ENCODE measurements at places on chromosomes 16 and 17. TPM values are rescaled to one million over a fixed set of nuclear protein-coding genes. Genes with fewer than 3 reads are reported as not detected.

The AHSP gene
- not detected for total RNA-seq

The ITGAL gene
- 19.6 TPM for total RNA-seq

The ASPA gene
- total RNA-seq: 5.1 TPM

The SLC38A8 gene
- not detected for total RNA-seq

The MILR1 gene
- 17.8 TPM for total RNA-seq

The CENPX gene
- 36.9 TPM for total RNA-seq

- H3K4me1 ChIP-seq: no peaks in the 10 kb centered on the region
- H3K36me3 ChIP-seq: no peaks in the 10 kb centered on the region
- no peak overlapping the region for H3K4me3 ChIP-seq
- DNase-seq: no peak
- H3K27ac ChIP-seq: no peak overlapping the region
These were observed 22.0 kb downstream of the C16orf87 start for GRCh38 chr16:46808997-46809396.

GRCh38 chr16:27772093-27772825, 222.3 kb downstream of the KATNIP start:
- no peaks in the 10 kb centered on the region for H3K4me1 ChIP-seq
- no peak for DNase-seq
- H3K4me3 ChIP-seq: no peak overlapping the region
- no peak overlapping the region for H3K27ac ChIP-seq
- no peaks in the 10 kb centered on the region for H3K27me3 ChIP-seq

GRCh38 chr16:19874026-19874425, 10.6 kb downstream of the GPRC5B start:
- no peak for DNase-seq
- no peak overlapping the region for H3K4me3 ChIP-seq
- H3K4me1 ChIP-seq: no peaks in the 10 kb centered on the region
- no peak overlapping the region for H3K27ac ChIP-seq
- H3K27me3 ChIP-seq: no peaks in the 10 kb centered on the region

DNA sequence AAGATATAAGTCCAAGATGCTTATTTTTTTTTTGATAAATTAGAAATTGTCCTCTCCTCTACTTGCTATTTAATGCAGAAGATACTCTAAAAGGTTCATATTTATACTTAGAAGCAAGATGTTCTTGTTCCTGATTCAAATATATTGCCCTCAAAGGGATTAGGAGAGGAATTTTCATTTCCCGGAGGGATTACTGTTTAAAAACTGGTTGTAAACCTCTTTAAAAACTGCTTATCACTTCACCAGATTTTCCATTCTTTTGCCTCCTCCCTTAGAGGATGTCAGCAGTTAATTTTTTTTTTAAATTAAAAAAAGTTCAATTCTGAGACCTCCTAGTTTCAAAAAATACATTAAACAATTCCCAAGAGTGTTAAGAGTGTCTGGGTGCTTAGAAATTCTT, 2.8 kb downstream of the TENT4B start:
- peak overlapping the region; percentile 87 for H3K4me3 ChIP-seq
- no peak for DNase-seq
- H3K27me3 ChIP-seq: no peaks in the 10 kb centered on the region
- H3K27ac ChIP-seq: no peak overlapping the region
- peaks cover 15% of the 10 kb centered on the region for H3K4me1 ChIP-seq

GRCh38 chr17:79742951-79743476, 12.3 kb downstream of the ENPP7 start:
- H3K4me1 ChIP-seq: no peaks in the 10 kb centered on the region
- H3K27ac ChIP-seq: no peak overlapping the region
- H3K4me3 ChIP-seq: no peak overlapping the region
- H3K27me3 ChIP-seq: peaks cover 3% of the 10 kb centered on the region

DNA sequence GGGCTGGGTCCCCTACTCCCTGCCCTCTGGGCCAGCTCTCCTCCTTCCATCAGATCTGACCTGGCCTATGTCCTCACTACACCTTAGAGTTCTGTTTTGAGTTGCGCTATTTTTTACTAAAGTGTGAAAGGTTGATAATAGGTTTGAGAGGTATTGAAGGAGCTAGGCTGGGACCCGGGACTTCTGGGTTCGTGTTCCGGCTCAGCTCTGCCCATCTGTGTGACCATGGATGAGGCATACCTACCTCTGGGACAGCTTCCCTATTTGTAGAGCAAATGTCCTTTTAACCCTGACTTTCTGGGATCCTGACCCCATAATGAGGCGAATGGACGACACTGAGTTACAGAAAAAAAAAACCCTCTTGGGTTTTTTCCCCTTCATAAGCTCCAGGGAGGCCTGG, 36.0 kb downstream of the IL21R start:
- no peak for DNase-seq
- no peaks in the 10 kb centered on the region for H3K36me3 ChIP-seq
- H3K4me1 ChIP-seq: no peaks in the 10 kb centered on the region
- no peak overlapping the region for H3K27ac ChIP-seq

DNA sequence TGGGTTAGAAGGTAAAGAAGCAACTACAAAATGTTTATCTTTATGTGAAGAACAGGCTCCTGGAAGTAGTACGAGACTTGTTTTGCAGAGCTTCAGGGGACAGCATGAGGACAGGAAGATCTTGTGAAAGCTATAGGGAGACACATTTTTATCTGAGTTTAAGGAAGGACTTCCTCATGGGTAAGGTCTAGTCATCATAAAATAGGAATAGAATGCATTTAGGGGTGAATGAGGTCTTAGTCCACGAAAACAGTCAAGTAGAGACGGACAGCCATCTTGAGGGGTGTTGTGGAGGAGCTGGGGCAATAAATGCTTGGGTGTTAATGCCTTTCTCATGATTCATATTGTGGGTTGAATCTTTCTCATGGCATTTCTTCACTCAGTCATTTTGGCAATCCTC, 24.3 kb downstream of the KCNJ16 start:
- H3K4me1 ChIP-seq: peaks cover 4% of the 10 kb centered on the region
- no peak for DNase-seq
- no peak overlapping the region for H3K27ac ChIP-seq

GRCh38 chr16:2511128-2511800, 2.5 kb upstream of the ATP6V0C start:
- H3K27ac ChIP-seq: peak overlapping the region; percentile 81
- H3K36me3 ChIP-seq: peaks cover 3% of the 10 kb centered on the region
- H3K4me1 ChIP-seq: peaks cover 32% of the 10 kb centered on the region
- no peak overlapping the region for H3K4me3 ChIP-seq
- peak; percentile 80 for DNase-seq
- H3K27me3 ChIP-seq: no peaks in the 10 kb centered on the region

DNA sequence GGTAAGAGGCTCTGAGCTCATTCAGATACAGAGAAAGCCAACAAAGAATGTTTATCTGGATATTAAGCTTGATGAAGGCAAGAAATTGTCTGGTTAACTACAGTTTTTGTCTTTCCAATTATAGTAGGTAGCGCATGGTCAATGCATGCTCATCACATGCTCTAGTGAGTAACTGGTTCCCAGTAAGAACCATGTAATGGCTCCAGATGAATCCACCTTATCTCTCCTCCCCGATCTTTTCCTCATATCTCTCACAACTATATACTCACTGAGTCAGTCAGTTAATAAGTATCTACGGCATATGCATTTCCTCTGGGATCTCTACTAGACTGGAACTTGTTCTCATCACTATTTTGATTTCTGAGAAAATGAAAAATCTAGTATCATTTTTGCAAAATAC, 340.7 kb upstream of the DYNLRB2 start:
- no peak for DNase-seq
- H3K36me3 ChIP-seq: no peaks in the 10 kb centered on the region
- H3K4me3 ChIP-seq: no peak overlapping the region
- no peak overlapping the region for H3K27ac ChIP-seq
- H3K4me1 ChIP-seq: no peaks in the 10 kb centered on the region

DNA sequence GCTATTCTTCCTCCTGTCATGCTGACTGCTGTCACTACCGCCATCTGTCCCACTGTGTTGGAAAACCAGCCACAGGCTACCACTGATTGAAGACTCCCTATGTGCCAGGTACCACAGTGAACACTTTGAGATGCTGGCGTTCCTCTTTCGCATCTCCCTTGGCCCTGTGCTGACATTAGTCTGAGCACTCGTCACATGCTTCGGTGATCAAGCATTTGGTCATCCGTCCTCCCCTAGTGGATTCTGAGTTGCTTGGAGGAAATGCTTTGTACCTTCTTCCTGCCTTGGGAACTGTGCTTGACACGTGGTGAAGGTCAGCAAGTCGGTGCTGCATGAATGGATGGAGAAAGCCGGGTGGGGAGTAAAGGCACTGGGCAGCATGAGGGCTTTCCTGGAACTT, 260.1 kb downstream of the SNX29 start:
- no peaks in the 10 kb centered on the region for H3K4me1 ChIP-seq
- no peak overlapping the region for H3K27ac ChIP-seq
- H3K27me3 ChIP-seq: no peaks in the 10 kb centered on the region
- no peaks in the 10 kb centered on the region for H3K36me3 ChIP-seq
- DNase-seq: peak; percentile 65
